ENCODE measurements at places on chromosomes 1 and 21.

GRCh38 chr1:219917851-219918466 is 10.4 kb downstream of the SLC30A10 start:
- no peak for DNase-seq

DNA sequence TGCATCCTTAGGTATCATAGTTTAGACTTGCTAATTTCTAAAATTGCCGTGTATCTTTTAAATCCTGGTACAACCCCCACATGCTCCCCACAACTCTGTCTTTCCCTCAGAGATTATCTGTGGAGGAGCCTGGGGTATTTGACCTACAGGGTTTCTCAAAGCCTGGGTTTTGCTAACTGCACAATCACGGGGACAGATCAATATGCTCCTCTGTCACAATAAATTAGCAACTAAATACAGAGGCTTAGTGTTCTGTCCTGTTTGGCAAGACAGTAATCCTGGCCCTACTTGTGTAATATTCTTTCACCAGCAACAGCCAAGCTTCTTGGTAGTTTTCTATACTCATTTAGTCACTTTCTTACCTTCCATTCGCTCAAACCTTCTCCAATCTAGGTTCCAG is 8.5 kb downstream of the ECHDC2 start:
- no peak for DNase-seq

DNA sequence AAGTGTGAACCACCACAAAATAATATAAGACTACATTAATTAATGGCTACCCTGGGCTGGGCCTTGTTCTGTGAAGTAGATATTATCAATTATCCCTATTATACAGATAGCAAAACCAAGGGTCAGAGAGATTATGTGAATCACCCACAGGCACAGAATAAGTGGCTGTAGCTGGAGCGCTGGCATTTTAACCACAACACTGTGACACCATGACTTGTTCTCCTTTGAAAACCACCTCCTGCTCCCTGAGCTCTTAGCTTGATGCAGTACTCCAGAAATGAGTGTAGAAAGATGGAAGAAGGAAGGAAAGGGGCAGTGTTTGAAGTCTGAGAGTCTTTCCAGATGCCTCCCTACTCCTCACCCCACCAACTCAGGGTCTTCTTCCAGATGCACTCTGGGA is 29.5 kb upstream of the JUN start:
- no peak for DNase-seq

- no peak for DNase-seq
Measured at GRCh38 chr1:169090308-169090899, 16.1 kb upstream of the ATP1B1 start.

DNA sequence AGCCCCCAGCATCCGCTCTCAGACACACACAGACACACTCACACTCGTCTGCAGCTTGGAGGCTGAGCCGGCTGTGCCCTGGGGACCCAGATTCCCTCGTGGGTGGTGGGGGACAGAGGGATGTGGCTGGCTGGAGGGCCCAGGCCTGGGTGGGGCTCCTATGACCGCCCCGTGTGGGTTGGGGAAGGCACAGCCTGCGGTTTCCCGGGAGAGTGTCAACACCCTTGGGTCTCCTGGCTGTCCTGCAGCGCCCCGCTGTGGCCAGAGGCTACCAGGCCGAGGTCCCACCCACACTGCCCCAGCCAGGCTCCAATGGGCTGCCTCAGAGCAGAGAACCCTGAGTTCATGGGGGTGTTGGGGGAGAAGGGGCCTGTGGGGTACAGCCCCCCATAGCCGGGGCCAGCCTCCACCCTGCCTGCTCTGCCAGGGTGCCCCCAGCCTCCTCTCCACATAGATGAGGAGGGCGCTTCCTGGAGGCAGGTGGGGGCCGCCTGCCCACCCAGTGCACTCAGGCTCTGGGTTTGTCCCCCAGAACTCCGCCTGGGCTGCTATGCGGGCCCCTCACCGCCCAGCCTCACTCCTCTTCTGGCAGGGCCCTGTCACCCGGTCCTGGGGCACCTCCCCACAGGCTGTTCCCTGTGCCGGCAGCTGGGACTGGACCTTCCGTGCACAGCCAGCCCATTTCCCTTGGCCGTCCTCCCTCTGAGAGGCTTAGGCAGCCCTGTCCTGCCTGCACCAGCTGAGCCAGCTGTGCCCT is at the start of gene TTC34:
TSS of gene TTC34 (minus strand) at position 159 of the 757 bp plus-strand sequence. CDS start 866 bp downstream, outside the sequence.
- no peak for DNase-seq

DNA sequence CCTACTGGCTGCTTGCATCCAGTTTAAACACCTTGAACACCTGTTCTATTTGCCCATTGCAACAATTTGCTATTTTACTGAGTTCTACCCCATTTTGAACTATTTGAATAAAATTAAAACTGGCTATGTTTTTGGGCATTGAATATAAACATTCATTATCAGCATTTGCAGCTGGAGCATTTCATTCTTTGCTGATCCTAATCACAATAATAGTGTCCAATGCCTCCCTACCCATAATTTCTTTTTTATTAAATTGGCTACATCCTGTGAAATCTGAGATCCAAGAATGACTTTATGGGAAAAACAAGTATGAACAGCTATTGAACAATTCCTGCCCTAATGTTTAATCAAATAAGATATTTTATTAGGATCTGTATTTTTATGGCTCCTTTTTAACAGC is 447.9 kb downstream of the PLA2G4A start:
- DNase-seq, result no peak

GRCh38 chr1:50132347-50132894 is 23.7 kb downstream of the ELAVL4 start:
- no peak for DNase-seq

GRCh38 chr1:14761291-14762153 is 163.0 kb downstream of the KAZN start:
- no peak for DNase-seq

DNA sequence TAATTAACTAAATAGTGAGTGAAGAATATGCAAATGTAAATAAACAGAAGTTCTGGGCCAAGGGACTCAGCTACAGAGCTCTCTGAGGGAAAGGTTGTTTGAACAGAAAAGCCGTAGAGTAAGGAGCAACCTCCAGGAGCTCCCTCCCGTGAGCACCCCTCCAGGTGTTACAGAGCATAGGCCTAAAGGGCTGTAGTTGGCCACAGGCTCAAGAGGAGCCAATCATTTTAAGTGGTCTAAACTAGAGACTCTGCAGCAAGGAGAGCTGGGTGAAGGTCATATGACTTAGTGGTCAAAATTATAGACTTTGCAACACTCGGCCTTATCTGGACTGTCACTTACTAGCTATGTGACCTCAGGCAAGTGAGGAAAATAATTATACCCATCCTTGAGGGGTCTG is 19.1 kb upstream of the RXRG start:
- no peak for DNase-seq

DNA sequence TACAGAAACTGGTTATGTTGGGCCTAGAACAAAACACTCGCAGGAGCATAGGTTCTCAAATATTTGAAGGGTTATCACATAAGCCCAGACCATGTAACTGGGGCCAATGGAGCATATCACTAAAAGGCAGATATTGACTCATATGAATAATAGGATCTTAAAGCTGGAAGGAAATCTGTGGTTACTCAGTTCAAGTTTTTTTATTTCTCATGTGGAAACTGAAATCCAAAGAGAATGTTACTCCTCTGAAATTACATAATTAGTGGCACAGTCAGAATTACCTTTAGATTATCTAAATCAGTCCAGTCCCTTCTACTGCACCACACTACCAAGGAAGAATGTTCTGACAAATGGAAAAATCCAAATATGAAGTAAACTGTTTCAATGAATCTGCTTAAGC is 12.0 kb downstream of the SLAMF8 start:
- DNase-seq, result no peak

GRCh38 chr1:89547563-89548116 is 23.0 kb downstream of the LRRC8B start:
- no peak for DNase-seq

- no peak for DNase-seq
Measured at GRCh38 chr21:34950980-34951379, 98.1 kb downstream of the RUNX1 start.

DNA sequence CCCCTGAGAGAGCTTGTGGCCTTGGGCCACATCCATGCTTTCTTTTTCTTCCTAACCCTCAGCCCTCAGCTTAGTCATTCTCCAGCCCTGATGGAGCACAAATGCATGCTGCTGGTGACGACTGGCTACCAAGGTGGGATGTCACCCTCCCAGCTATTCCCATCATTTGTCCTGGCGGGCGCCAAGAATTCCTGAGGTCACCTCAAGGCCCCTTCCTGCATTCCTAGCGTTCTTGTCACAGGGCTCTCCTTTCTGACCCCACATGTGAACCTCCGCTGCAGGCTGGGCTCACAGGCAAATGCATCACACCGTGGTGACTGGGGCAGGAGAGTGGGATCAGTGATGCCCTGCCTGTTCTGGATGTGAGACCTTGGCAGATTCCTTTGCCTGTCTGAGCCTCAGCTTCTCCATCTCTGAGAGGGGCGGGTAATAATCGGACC is 53.4 kb upstream of the IFFO2 start:
- no peak for DNase-seq

DNA sequence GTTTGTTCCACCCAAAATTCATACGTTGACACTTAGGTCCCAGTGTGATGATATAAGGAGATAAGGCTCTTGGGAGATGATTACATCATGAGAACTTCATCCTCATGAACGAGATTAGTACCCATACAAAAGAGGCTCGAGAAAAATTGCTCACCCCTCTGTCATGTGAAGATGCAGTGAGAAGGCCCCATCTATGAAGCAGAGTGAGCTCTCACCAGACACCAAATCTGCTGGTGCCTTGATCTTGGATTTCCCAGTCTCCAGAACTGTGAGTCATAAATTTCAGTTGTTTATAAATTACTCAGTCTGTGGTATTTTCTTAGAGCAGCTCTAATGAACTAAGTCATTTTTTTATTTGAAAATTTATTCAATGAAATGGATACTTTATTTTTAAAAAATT is 42.6 kb upstream of the USP25 start:
- no peak for DNase-seq

- no peak for DNase-seq
Measured at GRCh38 chr1:53197291-53198200, 922 bp downstream of the CPT2 start.

- no peak for DNase-seq
Measured at GRCh38 chr1:217333939-217334338, 297.0 kb downstream of the GPATCH2 start.

DNA sequence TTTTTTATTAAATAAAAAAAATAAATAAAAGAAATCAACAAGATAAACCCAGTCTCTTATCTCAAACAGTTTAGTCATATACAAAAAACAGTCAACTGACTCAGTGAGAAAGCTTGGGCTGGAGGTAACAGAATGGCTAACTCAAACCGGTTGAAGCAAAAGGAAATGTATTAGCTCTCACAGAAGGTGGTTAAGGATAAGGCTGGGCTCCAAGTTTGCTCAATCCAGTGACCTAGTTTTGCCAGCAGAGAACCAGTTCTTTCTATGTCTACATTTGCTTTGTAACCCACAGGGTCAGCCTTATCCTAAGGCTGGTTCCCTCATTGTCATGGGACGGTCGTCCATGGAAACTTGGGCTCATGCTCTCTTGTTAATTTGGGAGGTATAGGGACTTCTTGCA is 144.5 kb upstream of the L1TD1 start:
- DNase-seq, result no peak

- no peak for DNase-seq
Measured at GRCh38 chr1:42934541-42935312, 23.9 kb downstream of the SLC2A1 start.

GRCh38 chr1:158681606-158682005 is 4.9 kb downstream of the SPTA1 start:
- DNase-seq, result no peak

- DNase-seq, result no peak
Measured at GRCh38 chr1:84800090-84801073, 92.6 kb downstream of the LPAR3 start.

GRCh38 chr1:200226969-200227303 is 182.9 kb downstream of the ZNF281 start:
- DNase-seq, result no peak

DNA sequence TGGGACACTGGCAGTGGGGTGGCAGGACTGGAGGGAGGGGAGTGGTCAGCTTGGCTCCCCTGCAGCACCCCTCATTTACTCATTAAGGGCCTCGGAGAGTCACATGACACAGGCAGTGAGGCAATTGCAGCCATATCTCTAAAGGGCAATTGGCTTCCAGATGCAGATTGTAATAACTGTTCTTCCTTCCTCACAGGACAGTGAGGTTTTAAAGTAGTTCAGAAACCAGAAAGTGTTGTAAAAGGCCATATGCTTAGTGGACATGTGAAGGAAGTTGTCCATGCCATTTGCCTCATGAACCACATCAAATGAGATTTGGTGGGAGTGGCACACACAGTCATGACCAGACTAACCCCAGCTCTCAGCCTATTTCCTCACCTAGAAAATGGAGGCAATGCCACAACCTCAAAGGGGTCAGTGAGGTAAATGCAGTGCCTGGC is 11.1 kb downstream of the MTX1 start:
- no peak for DNase-seq

GRCh38 chr1:20362856-20363255 is 72.2 kb downstream of the VWA5B1 start:
- DNase-seq, result no peak

DNA sequence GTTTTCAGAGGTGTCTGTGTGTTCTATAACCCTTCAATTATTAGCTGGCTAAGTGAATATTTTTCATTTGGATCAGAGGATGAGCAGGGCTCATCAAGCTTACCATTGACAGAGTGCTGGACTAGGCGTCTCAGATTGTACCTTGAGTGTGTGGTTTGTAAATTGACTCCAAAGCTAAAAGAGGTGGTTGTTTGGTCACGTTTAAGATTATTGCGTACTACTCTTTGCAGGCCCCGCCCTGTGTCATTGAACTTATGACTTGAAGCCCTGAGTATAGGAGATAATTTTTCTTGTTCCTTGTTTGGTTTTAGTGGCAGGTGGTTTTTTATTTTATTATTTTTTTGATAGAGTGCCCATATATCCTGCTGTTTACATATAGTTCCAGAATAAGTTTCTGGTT is 17.7 kb downstream of the MRPS6 start:
- no peak for DNase-seq

GRCh38 chr1:159247266-159247665 is 42.6 kb downstream of the ACKR1 start:
- no peak for DNase-seq

GRCh38 chr1:113811156-113811887 is 954 bp downstream of the RSBN1 start:
- DNase-seq, result no peak

DNA sequence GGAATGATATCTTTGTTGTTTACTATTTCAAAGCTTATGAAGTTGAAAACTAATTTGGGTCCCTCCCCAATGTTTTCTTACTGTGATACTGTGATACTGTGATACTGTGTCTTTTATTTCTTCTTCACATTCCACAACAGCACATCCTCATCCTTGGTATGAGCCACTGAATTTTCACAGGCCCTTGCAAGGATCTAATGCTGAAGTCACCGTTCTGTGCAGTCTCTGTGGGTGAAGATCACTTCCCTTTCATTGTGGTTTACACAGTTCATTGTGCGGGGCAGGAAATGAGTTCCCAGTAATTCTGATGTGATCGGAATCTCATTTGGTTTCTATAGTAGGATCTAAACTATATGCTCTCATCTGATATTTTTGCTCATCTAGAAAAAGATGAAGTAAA is 32.1 kb upstream of the PAXBP1 start:
- DNase-seq, result no peak

GRCh38 chr1:72954943-72955342 is 672.6 kb upstream of the NEGR1 start:
- DNase-seq, result no peak

All from mucosa of gallbladder (tissue), 1 donor.